ENCODE measurements at places on chromosomes 5 and 9. TPM values are rescaled to one million over a fixed set of nuclear protein-coding genes. Genes with fewer than 3 reads are reported as not detected.

DNA sequence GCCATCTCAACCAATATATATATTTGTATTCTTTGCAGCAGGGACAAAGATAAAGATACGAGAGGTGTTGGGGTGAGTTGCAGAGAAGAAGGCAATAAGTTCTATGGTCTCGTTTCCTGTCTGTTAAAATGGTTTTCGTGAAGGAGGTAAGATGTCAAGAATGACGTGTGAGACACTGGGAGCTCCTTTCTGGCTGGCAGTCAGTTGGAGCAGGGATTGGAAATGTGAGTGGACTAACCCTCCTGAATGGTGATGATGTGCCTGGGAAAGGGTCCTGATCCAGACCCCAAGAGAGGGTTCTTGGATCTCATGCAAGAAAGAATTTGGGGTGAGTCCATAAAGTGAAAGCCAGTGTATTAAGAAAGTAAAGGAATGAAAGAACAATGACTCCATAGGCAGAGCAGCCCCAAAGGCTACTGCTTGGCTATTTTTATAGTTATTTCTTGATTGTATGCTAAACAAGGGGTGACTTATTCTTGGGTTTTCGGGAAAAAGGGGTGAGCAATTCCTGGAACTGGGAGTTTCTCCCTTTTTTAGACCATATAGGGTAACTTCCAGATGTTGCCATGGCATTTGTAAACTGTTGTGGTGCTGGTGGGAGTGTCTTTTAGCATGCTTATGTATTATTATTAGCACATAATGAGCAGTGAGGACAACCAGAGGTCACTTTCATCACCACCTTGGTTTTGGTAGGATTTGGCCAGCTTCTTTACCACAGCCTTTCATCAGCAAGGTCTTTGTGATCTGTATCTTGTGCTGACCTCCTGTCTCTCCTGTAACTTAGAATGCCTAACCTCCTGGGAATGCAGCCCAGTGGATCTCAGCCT, 53.7 kb downstream of the SPATA31C2 start:
- no peak for DNase-seq
- H3K36me3 ChIP-seq: no peaks in the 10 kb centered on the region
- no peak overlapping the region for H3K27ac ChIP-seq
- H3K4me1 ChIP-seq: no peaks in the 10 kb centered on the region

LCN6 gene
- polyA plus RNA-seq: 2.8 TPM

GRCh38 chr9:84450029-84450428, 109.5 kb upstream of the SLC28A3 start:
- no peak overlapping the region for H3K4me3 ChIP-seq
- DNase-seq: no peak
- peaks cover 2% of the 10 kb centered on the region for H3K27me3 ChIP-seq
- H3K27ac ChIP-seq: no peak overlapping the region

DNA sequence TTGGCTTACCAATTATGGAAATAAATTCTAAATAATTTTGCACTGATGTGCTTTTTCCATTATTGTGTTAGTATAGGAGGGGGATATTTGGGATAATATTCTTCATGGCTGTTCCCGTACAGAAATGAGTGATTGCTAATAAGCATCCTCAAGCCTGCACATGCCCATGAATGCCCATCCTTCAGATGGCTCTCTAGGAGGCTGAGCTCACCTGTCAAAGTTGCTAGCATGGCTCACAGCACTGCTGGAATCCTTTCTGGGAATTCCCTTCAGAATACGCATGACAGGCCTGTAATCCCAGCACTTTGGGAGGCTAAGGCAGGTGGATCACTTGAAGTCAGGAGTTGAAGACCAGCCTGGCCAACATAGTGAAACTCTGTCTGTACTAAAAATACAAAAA, 124.1 kb downstream of the NXNL2 start:
- H3K27me3 ChIP-seq: no peaks in the 10 kb centered on the region
- no peak overlapping the region for H3K27ac ChIP-seq
- H3K36me3 ChIP-seq: no peaks in the 10 kb centered on the region
- no peaks in the 10 kb centered on the region for H3K4me1 ChIP-seq

STK10 gene
- 10.6 TPM for polyA plus RNA-seq

DNA sequence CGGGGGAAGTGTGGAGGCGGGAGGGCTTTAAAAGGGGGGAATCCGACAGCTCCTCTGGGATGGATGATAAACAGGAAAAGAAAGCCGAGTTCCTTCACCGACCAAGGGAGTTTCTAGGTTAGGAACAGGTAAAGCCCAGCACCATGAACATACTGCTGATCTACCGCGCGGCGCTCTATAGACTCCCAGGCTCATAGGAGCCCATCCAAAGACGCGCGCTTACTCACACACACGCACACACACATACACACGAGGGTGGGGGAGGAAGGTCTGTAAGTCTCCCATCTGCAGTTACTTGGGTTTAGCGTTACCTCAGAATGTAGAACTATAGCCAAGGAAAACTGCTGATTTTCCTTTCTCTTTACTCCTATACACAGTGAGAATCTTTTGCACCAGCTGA, 2.6 kb upstream of the GABRB2 start:
- H3K36me3 ChIP-seq: no peaks in the 10 kb centered on the region
- peaks cover 4% of the 10 kb centered on the region for H3K4me1 ChIP-seq
- no peak overlapping the region for H3K27ac ChIP-seq
- H3K4me3 ChIP-seq: peak overlapping the region; percentile 64
- DNase-seq: peak; percentile 50

- H3K36me3 ChIP-seq: peaks cover 65% of the 10 kb centered on the region
- H3K27ac ChIP-seq: no peak overlapping the region
- no peaks in the 10 kb centered on the region for H3K27me3 ChIP-seq
- DNase-seq: no peak
- no peaks in the 10 kb centered on the region for H3K4me1 ChIP-seq
Observed at GRCh38 chr5:146052780-146053179, 52.6 kb downstream of the PLAC8L1 start.

- no peak for DNase-seq
- H3K27ac ChIP-seq: no peak overlapping the region
- no peaks in the 10 kb centered on the region for H3K36me3 ChIP-seq
- H3K4me1 ChIP-seq: no peaks in the 10 kb centered on the region
- no peak overlapping the region for H3K4me3 ChIP-seq
- no peaks in the 10 kb centered on the region for H3K27me3 ChIP-seq
Observed at GRCh38 chr5:122701640-122702523, 73.0 kb upstream of the SNX2 start.

FBXL7 gene
- 7.2 TPM for polyA plus RNA-seq

SARDH gene
- polyA plus RNA-seq: 4.5 TPM

GRCh38 chr5:37803487-37803886, 36.4 kb downstream of the GDNF start:
- no peak for DNase-seq
- H3K4me3 ChIP-seq: no peak overlapping the region
- H3K27me3 ChIP-seq: peaks cover 3% of the 10 kb centered on the region
- no peaks in the 10 kb centered on the region for H3K4me1 ChIP-seq
- no peak overlapping the region for H3K27ac ChIP-seq
- H3K36me3 ChIP-seq: no peaks in the 10 kb centered on the region

- no peak overlapping the region for H3K27ac ChIP-seq
- H3K4me3 ChIP-seq: no peak overlapping the region
- DNase-seq: no peak
- peaks cover 6% of the 10 kb centered on the region for H3K27me3 ChIP-seq
Observed at GRCh38 chr9:135249711-135250110, 162.2 kb downstream of the OLFM1 start.

- no peak for DNase-seq
- no peaks in the 10 kb centered on the region for H3K36me3 ChIP-seq
- H3K4me3 ChIP-seq: no peak overlapping the region
- H3K27me3 ChIP-seq: no peaks in the 10 kb centered on the region
- H3K4me1 ChIP-seq: no peaks in the 10 kb centered on the region
Observed at GRCh38 chr9:111743275-111743674, 51.5 kb downstream of the SHOC1 start.

GRCh38 chr5:167965710-167966109, 325.7 kb upstream of the WWC1 start:
- no peaks in the 10 kb centered on the region for H3K4me1 ChIP-seq
- no peaks in the 10 kb centered on the region for H3K27me3 ChIP-seq
- no peak for DNase-seq
- no peak overlapping the region for H3K4me3 ChIP-seq

GRCh38 chr9:70080481-70081119, 37.0 kb downstream of the MAMDC2 start:
- no peaks in the 10 kb centered on the region for H3K36me3 ChIP-seq
- no peak overlapping the region for H3K27ac ChIP-seq
- no peak for DNase-seq
- no peaks in the 10 kb centered on the region for H3K27me3 ChIP-seq

DPYSL3 gene
- polyA plus RNA-seq: 110 TPM

DNA sequence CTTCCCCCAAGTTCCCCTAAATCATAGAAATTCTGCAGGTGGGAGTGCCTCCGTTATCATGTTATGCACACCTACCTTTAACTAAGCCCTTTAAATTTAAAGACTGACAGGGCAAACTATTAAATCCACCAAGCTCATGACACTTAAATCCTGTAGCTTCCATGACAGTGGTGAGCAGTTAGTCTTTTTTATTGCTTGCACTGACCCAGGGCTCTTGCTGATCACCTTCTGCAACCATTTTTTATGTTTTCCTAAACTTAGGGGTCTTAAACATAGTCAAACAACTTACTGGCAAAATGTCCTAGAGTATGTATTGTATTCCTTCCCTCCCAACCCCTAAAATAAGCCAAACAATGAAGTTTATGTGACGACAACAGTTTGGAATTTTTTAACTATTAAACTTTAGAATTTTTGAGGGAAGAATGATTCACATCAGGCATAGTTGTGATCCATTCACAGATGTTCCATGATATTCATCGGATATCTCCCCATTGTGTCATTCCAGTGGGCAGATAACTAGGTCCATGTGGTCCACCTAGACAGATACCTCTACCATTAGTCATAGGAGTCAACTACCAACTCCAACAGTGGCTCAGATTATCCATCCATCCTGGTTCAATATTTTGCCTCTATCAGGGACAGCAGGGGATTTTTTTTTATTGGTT, 283.1 kb downstream of the ADAMTS6 start:
- H3K27ac ChIP-seq: no peak overlapping the region
- H3K4me1 ChIP-seq: no peaks in the 10 kb centered on the region
- no peaks in the 10 kb centered on the region for H3K27me3 ChIP-seq
- no peak overlapping the region for H3K4me3 ChIP-seq
- H3K36me3 ChIP-seq: no peaks in the 10 kb centered on the region

- H3K36me3 ChIP-seq: no peaks in the 10 kb centered on the region
- no peak overlapping the region for H3K27ac ChIP-seq
- H3K4me1 ChIP-seq: no peaks in the 10 kb centered on the region
- H3K4me3 ChIP-seq: no peak overlapping the region
Observed at GRCh38 chr9:77598524-77598923, 49.6 kb downstream of the GNA14 start.

GRCh38 chr5:43141211-43141610, 20.5 kb downstream of the ZNF131 start:
- no peak for DNase-seq
- H3K4me3 ChIP-seq: no peak overlapping the region
- H3K4me1 ChIP-seq: no peaks in the 10 kb centered on the region
- H3K27me3 ChIP-seq: no peaks in the 10 kb centered on the region

GRCh38 chr9:10026443-10026984, 586.3 kb downstream of the PTPRD start:
- no peak for DNase-seq
- H3K4me3 ChIP-seq: no peak overlapping the region
- no peaks in the 10 kb centered on the region for H3K36me3 ChIP-seq
- H3K4me1 ChIP-seq: no peaks in the 10 kb centered on the region
- no peaks in the 10 kb centered on the region for H3K27me3 ChIP-seq

NSD1 gene
- 27.2 TPM for polyA plus RNA-seq

- peaks cover 11% of the 10 kb centered on the region for H3K27me3 ChIP-seq
- no peaks in the 10 kb centered on the region for H3K36me3 ChIP-seq
- DNase-seq: no peak
Observed at GRCh38 chr5:14028938-14029584, 84.6 kb upstream of the DNAH5 start.

- H3K4me3 ChIP-seq: no peak overlapping the region
- H3K27me3 ChIP-seq: no peaks in the 10 kb centered on the region
- no peak overlapping the region for H3K27ac ChIP-seq
- H3K4me1 ChIP-seq: no peaks in the 10 kb centered on the region
- no peaks in the 10 kb centered on the region for H3K36me3 ChIP-seq
Observed at GRCh38 chr9:23342291-23342690, 483.7 kb downstream of the ELAVL2 start.

GRCh38 chr9:133906932-133907910, 84.9 kb downstream of the VAV2 start:
- H3K4me1 ChIP-seq: no peaks in the 10 kb centered on the region
- no peak overlapping the region for H3K4me3 ChIP-seq
- H3K27ac ChIP-seq: no peak overlapping the region
- H3K27me3 ChIP-seq: no peaks in the 10 kb centered on the region
- no peak for DNase-seq

PCDHA10 gene
- polyA plus RNA-seq: 1.1 TPM

EFNA5 gene
- polyA plus RNA-seq: 6.1 TPM

DNA sequence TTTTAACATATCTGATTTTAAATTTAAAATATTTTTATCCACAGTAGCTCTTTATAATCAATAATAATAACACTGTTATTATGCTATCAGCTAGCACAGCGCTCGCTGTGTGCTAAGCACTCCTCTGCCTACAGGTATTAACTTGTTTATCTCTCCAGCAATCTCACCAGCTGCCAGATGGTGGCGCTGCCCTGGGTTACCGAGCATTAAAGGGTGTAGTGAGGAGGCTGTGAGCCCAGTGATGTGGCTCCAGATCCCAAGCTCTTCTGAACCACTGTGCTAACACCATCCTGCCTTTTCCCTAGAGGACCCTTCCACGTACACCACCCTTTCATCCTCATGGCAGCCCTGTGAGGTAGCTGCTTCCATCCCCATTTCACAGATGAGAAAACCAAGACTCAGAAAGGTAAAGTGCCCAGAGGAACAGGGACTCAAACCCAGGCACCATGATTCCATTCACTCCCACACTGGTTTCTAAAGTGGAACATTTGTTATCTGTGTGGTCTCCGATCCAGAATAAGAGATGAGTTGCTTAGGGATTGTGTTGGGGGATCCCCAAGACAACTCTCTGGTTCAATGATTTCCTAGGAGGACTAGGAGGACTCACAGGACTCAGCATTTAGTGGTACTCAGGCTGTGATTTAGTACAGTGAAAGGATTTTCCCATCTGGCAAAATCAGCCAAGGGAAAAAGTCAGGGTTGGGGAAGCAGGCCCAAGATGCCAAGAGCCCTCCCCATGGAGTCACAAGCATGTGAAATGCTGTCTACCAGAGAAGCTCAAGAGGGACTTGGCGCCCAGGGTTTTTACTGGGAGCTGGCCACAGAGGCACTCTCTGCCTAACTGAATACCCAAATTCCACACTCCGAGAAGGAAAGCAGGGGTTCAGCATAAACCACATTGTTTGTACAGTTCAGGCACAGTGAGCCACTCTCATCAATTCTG, 7.0 kb downstream of the IGFBPL1 start:
- H3K27ac ChIP-seq: no peak overlapping the region
- H3K4me3 ChIP-seq: no peak overlapping the region
- DNase-seq: peak; percentile 38
- no peaks in the 10 kb centered on the region for H3K4me1 ChIP-seq
- H3K36me3 ChIP-seq: no peaks in the 10 kb centered on the region
